T-helper 2 cell treated with Interferon-gamma antibody and Interleukin-4, amounts not matched to agents 5 μg/mL and 100 μg/mL, for 36 hours (primary cell): ENCODE measurements at places on chromosomes 3 and 15.
A peak's percentile ranks its signal among the peaks of the same experiment; 100 is the strongest.

DNA sequence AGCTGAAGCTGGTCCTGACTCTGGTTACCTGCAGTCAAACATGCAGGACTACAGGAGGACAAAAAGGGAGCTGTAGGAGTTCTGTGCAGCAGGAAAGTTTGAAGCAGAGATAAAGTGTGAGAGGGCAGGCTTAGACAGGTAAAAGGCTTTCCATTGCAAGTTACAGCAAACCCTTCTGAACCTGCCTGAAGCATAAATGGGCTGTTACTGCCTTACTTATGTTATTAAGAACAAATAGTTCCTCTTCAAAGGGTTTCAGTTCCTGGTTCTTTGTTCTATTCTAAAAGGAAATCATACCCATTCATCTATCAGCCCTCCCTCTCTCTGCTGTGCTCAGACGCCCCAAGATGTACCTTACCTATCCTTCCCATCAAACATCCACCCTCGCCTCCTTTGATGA is 52.4 kb upstream of the CACNA2D3 start:
- DNase-seq: no peak

GRCh38 chr15:88239594-88239993 is 16.9 kb downstream of the NTRK3 start:
- no peak for DNase-seq

DNA sequence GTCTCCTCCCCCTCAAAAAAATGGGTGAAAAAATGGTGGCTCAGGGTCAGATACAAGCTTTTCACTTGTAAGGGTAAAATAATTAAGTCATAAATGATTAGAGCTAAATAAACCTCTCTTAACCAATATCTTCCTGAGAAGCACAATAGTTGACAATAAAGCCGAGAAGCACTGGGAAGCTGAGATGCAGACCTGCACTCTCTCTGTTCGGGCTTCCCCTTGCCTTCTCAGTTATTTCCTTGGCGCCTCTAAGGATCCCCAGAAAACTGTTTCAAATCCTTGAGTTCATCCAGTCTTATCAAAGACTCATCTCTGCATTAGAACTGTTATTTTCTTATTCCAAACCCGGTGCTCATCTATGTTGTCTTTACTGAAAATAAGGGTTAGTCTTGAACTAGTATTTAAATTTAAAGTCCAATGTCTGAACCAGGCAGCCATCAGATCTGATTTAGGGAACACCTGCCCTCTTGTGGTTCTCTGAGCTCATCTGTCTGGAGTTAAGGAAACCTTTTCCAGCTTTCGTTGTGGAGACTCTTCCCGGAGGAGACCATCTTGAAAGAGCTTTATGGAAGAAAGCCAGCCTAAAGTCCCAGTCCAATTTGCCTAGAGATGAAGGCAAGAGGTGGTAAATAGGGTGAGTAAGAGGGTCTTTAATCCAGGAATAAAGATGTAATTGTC is 256.4 kb upstream of the MCTP2 start:
- no peak for DNase-seq

DNA sequence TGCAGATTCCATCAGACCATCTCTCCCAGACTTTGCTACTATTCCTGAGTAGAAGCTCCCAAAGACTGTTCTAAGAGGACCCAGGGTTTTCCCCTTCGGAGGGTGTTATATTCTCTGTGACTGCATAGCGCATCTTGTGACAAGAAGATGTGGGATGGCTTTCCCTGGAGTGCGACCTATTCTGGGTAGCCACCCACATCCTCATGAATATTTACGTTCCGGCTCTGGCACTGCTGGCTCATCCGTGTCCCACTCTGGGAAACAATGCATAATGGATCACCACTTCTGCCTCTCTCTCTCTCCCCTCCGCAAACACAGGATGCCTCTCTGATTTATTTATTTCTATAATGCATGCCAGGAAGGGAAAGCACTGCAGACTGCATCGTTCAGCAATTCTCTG is 166.1 kb downstream of the PYDC2 start:
- no peak for DNase-seq

DNA sequence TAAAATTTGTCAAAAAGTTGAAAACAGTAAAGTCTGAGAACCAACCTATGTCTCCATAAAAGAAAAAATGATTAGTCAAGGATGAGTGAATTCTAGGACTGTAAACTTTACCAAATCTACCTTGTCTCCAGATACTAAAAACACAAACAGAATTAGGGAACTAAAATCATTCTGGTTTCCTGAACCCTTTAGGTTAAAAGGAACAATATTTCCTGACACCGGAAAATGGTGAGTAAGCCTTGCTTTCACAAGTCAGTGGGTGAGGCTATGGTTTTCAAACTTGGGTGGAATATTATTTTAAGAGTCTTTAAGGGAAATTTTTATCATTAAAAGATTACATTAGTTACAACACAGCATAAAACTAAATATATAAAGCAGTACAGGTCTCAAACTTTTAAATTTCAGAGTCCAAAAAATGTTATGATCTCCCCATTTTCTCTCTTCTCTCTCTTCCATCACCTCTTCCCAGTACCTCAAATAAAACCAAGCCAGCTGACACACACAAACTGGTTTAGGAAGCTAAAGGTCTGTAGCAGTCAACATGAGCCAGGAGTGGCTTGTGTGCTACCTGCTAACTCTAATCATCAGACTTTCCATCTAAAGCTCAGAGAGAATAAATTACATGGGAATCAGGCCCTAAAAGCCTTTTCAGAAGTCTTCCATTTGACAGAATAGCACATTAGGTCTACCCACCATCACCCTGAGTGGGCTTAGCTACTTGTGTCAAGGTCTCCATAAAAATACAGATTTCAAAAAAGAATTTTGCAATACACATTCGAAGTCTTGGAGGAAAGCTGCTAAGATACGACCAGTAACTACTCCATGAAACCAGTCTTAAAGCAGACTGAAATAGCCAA is 2.2 kb downstream of the SLC12A6 start:
- no peak for DNase-seq

DNA sequence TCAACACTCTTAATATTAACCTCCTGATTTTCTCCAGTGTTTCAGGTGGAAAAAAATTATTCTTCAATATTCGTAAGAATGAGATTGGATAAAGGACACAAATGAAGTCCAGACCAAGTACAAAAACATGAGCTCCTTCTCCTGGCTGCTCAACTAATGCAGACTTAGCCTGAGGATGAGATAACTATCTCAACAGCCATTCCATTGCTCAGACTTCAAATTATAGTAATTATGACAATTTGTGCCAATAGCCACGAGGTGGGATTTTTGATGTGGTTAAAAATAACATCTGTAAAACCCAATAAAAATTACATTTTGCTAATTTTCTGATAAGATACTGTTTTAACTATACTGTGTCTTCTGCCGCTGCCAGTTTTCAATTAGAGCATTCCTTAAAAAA is 323.6 kb downstream of the SOX2 start:
- no peak for DNase-seq

DNA sequence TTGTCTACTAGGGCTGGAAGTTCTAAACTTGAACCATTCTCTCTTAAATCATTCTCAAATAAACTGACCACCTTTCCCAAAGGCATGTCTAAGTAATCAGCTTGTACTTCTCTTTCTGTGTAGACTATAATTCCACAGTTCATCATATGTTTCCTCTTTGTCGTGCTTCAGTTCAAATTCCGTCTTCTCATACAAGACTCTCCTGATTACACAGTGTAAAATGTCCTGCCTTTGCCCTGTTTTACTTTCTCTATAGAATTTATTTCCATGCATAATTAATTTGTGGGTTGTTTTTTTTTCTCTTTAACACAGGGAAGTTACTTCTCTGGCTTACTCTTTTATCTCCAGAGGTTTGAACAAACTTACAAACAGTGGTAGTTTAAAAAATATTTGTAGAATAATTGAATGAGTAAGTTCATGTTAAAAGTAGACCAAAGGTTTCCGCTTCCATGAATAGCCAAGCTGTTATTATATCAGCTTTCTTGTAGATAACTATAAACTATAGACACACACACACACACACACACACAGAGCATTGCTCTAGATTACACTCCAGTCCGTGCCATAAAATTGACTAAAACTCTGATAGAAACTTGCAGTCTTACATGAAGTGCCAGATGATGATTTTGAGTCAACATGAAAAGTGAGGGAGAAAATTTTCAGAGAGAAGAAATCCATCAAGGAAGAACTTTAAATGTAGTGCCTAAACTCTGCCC is 119.0 kb downstream of the SUCNR1 start:
- no peak for DNase-seq

- no peak for DNase-seq
Measured at GRCh38 chr15:43968551-43968950, 141.7 kb downstream of the WDR76 start.

GRCh38 chr3:48989796-48990635 is at the start of gene P4HTM:
Gene P4HTM (plus strand): TSS chr3:48990241. CDS start chr3:48990257, 16 bp downstream.
- peak; percentile 85 for DNase-seq

- DNase-seq: no peak
Measured at GRCh38 chr3:50294492-50295403, 2.5 kb upstream of the IFRD2 start.

DNA sequence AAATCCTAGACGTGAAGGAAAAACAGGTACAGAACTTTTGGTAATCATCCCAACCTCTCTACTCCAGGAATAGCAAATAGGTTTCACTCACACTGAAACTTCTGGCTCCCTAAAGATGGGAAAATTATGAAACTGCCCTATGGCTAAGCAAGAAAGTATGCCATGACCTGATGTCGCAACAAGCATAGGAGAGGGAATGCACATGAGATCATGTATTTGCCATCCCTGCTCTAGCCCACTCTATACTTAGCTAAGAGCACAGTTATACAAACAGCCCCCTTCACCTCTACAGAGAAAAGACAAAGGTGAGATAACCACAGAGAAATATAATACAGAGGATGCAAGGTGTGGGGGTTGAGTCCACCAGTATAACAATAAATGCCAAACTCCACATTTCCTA is 102.7 kb downstream of the TBC1D5 start:
- no peak for DNase-seq

- DNase-seq: no peak
Measured at GRCh38 chr15:81895723-81896122, 150.1 kb downstream of the MEX3B start.

GRCh38 chr3:11307830-11308432 is 35.7 kb downstream of the ATG7 start:
- DNase-seq: no peak

GRCh38 chr3:66038384-66038725 is 363 bp downstream of the MAGI1 start:
- DNase-seq: no peak

GRCh38 chr15:78264304-78265136 is at the start of gene DNAJA4:
Gene DNAJA4 (plus strand): TSS chr15:78264562. CDS start chr15:78264764, 202 bp downstream.
- peak; percentile 62 for DNase-seq

GRCh38 chr3:62211675-62212429 is 161.5 kb downstream of the FEZF2 start:
- DNase-seq: no peak

GRCh38 chr15:58066042-58066867 is 744 bp upstream of the ALDH1A2 start:
- peak; percentile 52 for DNase-seq

DNA sequence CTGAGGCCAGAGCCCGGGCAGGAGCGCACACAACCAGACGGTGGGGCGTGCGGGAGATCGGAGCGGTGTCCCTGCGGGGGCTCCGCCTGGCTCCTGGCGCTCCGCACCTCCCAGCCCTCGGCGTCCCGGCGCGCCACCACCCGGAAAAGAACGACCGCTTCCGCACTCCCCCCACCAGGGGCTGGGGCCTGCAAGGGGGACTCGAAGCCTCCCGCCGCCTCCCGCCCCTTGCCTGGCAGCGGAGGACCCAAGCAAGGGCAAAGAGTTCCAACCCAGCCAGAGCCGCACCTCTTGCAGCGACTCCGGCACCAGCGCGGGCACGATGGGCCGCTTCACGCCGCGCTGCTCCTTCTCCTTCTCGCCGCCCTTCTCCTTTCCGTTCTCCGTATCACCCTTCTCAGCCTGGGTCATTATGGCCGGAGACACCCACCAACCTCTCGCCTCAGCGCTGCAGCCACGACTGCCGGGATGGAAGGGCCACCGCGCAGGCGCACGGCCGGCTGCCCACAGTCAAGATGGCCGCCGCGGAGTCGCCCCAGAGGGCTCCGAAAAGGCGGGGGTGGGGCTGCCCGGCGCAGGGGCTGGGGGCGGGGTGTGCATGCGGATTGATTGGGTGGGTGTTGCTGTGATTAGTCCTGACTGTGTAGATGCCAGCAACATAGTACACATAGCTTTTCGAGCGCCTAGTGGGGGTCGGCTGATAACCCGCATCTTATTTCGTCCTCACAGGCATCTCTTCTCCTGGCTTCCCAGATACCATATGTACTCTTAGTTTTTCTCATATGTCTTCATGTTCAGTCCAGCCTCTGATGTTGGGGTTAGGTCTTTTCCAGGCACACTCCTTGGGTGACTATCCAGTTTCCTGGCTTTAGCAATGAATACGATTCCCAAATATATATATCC is at the start of gene ACTR8:
TSS of gene ACTR8 (minus strand) at position 462 of the 903 bp plus-strand sequence. CDS start at position 411, 51 bp downstream.
- peak; percentile 88 for DNase-seq

DNA sequence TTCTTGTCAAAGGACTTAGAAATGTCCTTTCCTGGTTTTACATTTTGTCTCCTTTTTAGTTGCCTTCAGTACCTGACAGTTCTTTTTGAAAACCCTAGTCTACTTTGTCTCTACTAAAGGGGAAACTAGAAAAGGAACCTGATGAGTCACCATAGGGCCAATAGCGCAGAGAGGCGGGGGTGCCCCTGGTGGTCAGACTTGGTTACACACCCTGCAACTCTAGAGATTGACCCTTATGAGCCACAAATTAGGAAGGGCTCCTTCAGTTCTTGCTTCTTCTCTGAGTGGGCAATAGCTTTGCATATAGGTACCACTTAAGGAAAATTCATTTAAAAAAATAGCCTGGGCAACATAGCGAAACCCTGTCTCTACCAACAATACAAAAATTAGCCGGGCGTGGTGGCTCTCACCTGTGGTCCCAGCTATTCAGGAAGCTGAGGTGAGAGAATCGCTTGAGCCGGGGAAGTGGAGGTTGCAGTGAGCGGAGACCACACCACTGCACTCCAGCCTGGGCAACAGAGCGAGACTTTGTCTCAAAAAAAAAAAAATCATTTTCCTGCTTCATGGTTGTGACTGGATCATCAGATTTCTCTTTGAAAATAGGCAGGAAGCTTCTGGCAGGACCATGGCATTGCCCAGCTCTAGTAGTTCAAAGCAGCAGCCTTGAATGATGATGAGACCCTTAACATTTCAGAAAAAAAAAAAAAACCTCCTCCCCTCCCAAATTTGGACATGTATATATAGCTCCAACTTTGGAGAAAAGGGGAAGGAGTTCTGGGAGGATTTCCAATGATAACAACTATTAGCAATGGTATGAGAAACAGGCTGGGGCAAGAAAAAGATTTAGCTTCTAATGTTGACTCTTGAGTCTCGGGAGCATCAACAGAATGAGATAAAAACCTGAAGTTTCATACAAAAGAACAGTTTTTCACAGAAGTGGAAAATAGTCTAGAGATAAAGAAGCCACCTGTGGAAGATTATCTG is 45.2 kb upstream of the RASA2 start:
- peak; percentile 66 for DNase-seq

GRCh38 chr3:17166369-17166768 is 281.6 kb downstream of the PLCL2 start:
- DNase-seq: no peak

DNA sequence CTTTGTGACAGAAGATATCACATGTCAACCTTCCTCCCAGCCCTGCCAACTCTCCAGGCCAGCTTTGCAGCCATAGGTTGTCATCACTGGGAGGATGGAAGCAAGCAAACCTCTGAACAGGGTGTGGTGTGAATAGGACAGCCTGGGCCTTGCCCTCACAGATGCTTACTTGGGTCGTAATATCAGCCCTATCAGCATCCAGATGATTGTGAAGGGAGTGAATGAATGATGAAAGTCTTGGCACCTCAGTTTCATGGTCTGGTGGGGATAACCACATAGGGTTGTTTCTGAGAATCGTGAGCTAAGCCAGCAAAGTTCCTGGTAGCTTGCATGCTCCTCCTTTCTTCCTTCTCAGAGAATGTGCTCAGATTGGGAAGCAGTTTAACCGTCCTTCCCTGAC is 55.1 kb upstream of the POLR2M start:
- DNase-seq: no peak

- peak; percentile 76 for DNase-seq
Measured at GRCh38 chr15:75198560-75199356, 2.9 kb upstream of the C15orf39 start.
